Activated effector memory CD4-positive, alpha-beta T cell treated with Interleukin-2 at 50 U/mL for 16 hours (primary cell): ENCODE measurements at places on chromosomes 5 and 9.

DNA sequence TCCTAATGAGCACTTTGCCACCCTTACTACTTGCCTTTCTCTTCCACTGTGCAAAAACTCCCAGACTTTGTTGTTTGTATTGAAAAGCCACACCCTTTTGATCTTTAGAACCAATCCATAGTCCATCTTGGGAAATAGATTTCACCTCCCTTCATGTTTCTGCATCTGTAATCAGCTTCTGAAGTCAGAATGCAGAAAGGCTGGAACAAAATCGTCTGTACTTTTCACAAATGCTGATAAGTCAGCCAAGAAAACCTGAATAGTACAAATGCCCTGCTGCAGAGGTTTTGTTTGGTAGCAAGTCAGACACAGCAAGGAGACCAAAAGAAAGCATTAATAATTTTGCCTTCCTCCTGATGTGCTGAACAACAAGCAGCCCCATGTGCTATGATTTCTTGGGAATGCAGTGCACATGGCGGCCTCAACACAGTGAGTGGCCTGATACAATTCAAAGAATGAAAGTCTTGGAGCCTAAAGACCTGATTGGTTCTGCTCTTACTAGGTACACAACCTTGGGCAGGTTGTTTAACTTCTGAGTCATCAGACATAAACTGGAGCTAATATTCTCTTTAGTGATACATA, 59.2 kb upstream of the STK32A start:
- DNase-seq, result no peak

GRCh38 chr9:113602126-113603047, 138.9 kb downstream of the RGS3 start:
- no peak for DNase-seq

GRCh38 chr5:95668216-95668615, 14.6 kb downstream of the SPATA9 start:
- no peak for DNase-seq

DNA sequence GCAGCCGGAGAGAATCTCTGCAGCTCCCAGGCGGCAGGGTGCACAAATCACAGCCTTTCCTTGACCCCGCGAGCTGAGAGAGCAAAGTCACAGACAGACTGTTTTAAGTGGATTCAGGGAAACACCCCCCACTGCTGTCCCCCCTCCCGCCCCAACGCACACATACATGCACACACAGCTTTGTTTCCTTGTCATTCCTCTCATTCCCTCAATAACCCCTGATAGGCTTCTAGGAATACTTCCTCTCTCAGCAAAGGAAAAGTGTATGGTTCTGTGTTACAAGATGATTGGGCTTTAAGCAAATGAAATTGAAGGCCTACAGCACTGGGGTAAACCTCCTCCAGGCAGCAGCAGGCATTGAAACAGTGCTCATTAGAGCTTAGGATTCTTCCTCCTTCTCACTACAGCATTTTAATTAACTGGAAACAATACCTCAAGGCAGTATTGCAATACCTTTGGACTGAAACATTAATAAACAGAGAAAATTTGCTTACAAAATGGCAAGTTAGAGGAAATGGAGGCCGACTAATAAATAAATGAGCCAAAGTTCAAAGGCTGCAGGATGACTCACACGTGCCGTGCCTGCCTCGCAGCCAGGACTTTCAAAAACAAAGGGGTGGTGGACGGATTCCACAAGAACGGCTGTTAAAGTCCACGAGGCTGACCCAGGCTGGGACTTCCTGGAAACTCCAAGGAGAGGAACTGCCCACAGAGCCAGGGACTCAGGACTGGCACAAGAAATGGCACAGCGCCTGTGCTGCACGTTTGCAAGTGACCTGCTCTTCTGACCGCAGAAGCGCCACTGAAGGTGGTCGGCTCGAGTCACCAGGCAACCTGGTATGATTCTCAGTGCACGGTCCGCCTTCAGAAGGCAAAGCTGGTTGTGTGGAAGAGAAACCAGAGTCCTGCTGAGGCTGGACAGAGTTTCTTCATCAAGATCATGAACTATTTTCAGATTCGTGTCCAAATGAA, 236.2 kb downstream of the SYK start:
- DNase-seq, result no peak

- no peak for DNase-seq
These were observed 2.3 kb upstream of the RPL26L1 start for GRCh38 chr5:172956936-172957335.

- DNase-seq, result no peak
These were observed 21.9 kb upstream of the CFAP95 start for GRCh38 chr9:69798744-69799143.

- DNase-seq, result no peak
These were observed 19.7 kb downstream of the NIPSNAP3B start for GRCh38 chr9:104783588-104783987.

DNA sequence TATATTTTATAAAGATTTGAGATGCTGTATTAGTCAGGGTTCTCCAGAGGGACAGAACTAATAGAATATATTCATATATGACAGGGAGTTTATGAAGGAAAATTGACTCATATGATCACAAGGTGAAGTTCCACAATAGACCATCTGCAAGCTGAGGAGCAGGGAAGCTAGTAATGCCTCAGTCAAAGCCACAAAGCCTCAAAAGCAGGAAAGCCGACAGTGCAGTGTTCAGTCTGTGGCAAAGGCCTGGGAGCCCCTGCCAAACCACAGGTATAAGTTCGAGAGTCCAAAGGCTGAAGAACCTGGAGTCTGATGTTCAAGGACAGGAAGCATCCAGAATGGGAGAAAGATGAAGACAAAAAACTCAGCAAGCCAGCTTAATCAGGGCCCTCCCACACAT, 382.2 kb downstream of the LRRC70 start:
- DNase-seq, result no peak

DNA sequence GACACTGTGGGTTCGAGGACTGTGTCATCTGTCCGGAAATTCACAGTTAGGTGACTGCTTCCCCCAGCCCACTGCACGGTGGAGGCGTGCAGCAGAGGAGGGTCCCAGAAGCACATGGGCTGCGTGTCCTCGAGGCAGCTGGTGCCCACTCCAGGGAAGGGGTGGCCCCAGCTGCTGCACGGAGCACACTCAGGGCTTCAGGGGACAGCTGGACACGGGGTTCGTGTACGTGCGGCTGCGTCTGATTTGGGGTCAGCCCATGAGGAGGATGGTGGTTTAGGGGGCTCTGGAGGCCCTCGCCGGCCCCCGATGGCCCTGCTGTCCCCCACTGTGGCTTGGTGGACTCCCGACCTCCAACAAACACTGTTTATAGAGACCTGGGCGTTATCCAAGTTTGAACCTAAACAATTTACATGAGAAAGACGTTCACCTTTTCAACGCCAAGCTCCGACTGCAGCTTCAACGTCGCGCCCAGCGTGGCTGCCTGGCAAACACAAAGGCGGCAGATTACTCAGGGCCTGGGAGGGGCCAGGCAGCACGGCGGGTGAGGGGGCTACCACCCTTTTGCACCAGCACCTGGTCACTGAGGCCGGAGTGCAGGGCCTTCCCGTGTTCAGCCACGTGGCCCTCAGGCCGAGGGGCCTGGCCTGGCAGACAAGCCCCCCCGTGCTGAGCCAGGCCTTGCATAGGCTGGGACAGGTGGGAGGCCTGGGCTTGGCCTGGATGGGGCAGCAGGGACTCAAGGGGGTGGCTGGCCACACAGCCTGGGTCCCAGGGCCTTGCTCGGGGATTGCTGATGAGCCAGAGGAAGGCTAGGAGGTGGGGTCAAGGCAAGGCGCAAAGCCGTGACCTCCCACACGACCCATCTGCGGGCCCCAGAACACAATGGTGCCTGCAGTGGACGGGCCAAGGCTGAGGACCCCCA, 55.2 kb downstream of the EXD3 start:
- no peak for DNase-seq

DNA sequence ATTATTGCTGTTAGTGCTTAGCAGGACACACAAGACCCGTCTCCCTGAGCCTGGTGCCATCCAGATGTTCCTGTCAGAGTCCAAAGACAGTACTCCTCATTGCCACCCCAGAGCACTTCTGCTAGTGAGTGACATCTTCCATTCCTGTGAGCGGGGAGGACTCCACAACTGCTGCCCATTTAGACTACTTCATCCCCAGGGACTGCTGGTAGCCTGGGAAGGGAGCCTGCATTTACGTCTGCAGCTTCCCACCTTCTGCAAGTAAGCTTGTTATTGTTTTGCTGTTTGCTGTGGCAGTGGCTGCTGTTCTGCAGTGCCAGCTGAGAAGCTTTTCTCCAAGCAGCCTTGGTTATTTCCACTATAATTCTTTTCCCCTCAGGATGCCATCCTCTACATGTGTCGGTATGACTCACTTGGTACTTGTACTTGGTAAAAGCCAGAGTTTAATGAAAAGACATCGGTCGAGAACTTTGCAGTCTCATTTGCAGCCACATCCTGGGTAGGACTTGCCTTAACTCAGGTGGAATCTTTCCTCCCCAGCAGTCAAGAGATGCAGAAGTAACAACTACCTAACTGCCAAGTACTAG, 10.6 kb upstream of the MAP1B start:
- no peak for DNase-seq

DNA sequence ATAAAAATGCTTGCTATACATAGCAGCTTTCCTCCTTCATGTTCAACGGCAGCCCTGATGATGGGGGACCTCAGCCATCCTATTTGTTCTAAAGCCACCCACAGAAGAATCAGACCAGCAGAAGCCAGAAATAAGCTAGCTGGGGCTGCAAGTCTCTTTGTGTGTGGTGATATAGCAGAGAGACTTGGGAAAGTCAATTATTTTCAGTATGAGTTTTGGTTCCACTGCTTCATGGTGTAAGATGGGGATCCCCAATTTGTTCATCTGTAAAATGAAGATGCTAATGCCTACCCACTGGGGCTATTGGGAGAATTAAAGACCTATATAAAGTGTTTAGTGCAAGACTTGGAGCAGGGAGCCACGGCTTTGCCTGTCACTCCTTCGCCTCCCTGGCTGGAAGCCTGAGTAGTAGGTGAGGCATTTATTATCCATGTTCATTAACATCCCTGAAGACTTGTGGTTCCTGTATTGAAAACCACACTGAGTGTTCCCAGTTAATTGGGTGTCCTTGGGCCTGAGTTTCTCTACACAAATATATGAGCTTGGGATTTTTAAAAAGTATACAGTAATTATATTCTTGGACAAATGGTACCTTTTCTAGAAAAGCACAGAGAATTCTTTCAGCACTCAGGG, 210.1 kb upstream of the SLC24A2 start:
- DNase-seq, result no peak

DNA sequence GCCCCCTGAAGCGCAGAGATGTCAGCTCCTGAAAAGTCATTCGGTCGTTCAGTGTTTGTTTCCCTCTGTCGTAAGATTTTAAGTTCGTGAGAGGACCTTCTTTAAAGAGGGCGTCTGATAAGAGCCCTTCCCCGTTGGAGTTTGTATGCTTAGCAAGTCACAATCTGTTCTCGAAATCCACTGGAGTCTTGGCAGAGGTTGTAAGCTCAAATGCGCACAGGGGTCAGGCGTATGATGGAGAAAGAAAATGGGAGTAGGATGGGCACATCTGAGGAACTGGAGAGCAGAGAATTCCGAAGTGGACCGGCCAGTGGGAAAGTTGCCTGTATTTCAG, 710 bp downstream of the HSD17B4 start:
- DNase-seq, result no peak

GRCh38 chr5:95966005-95966404, 4.4 kb upstream of the ELL2 start:
- DNase-seq, result no peak

GRCh38 chr5:37757980-37758582, 81.8 kb downstream of the GDNF start:
- no peak for DNase-seq

DNA sequence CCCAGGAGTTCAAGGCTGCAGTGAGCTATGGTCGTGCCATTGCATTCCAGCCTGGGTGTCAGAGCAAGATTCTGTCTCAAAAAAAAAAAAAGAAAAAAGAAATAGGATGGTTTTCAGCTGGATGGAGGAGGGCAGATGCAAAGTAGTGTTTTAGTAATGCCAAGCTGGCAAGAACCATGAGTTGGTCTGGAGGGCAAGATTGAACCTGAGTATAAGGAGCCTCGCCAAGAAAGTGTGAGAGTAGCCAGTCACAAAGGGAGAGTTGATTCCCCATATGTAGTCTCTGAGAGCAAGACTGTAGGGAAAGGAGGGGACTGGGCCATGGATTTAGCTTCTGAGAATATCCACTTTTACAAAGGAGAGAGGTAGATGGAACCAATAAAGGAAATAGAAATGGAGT, 6.9 kb downstream of the TNFAIP8 start:
- no peak for DNase-seq

DNA sequence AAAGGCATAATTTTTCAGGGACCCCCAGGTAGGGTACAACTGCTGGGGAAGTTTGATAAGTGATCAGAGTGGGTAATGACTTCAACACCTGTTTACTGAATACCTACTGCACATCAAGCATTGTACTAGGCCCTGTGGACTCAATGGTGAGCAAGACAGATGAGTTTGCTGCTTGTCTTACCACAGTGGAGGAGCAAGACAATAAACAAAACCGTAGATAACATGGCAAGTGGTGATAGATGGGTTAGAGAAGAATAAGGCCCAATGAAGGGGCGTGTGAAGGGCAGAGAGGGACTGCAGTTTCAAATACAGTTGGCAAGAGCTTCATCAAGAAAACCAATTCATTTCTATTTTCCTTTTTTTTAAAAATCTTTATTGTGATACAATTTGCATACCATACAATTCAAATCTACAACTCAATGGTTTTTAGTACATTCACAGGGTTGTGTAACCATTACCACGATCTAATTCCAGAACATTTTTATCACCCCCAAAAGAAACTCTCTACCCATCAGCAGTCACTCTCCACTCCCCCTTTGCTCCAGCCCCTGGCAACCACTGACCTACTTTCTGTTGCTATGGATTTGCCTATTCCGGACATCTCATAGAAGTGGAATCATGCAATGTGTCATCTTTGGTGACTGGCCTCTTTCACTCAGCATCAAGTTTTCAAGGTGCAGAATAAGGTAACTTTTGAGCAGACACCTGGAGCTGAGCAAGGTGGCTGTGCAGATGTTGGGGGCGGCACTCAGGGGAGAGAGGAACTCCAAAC, 31.9 kb upstream of the HAND1 start:
- no peak for DNase-seq

DNA sequence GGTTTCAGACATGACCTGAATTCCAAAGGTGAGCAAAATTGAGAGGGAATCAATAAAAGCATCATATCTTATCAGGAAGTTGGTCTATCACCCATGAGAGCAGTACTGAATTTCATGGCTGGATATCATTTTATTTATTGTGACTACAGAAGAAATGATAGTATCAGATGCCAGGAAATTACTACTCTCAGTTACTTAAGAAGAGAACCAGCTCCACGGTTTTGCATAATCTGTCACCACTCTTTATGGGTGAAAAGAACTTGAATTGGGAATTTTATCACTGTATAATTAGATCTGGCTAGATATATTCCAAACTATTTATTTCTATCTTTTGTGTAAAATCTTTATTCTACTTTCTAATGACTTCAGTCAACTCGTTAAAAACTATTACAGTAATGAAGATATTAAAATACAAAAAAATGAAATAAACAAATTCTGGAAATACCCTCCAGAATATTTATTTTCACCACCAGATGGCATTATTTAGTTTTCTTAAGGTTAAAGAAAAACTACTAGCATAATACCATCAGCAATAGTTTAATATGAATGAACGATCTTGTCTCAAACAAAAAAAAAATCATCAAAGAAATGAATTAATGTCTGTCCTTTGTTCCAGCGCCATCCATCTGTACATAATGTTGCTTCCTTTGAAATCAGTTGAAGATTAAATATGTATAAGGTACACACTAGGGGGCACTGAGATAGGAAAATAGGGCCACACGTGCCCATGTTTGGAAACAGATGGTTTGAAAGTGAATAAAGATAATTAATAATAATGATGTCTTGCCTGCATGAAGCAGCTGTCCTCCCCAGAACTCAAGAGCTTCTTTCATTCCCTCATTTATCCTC, 84.7 kb upstream of the SLCO6A1 start:
- DNase-seq, result no peak

GRCh38 chr9:99066571-99066970, 38.3 kb upstream of the TGFBR1 start:
- DNase-seq, result no peak

GRCh38 chr5:170509348-170509660, 5.5 kb downstream of the KCNIP1 start:
- DNase-seq, result no peak
